ENCODE measurements at places on chromosomes 16 and 17.

GRCh38 chr17:64022611-64023063, 2.2 kb upstream of the ICAM2 start:
- DNase-seq = no peak

DNA sequence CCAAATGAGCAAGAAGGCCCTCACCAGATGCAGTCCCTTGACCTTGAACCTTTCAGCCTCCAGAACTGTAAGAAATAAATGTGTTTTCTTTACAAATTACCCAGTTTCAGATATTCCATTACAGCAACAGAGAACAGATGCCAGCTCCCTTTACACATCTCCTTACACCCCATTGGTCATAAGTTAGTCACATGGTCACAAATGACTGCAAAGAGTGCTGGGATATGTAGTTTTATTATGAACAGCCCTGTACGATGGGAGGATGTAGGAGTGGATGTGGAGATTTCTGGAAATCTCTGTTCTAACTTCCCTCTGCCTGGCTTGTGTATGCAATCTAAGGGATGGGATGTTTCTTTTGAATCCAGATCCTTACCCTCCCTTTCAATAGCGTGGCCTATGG, 13.3 kb upstream of the RPL38 start:
- DNase-seq = no peak

- DNase-seq = no peak
Observed at GRCh38 chr16:11094075-11094856, 149.9 kb downstream of the CLEC16A start.

- DNase-seq = no peak
Observed at GRCh38 chr17:19291646-19292376, 54.6 kb downstream of the EPN2 start.

DNA sequence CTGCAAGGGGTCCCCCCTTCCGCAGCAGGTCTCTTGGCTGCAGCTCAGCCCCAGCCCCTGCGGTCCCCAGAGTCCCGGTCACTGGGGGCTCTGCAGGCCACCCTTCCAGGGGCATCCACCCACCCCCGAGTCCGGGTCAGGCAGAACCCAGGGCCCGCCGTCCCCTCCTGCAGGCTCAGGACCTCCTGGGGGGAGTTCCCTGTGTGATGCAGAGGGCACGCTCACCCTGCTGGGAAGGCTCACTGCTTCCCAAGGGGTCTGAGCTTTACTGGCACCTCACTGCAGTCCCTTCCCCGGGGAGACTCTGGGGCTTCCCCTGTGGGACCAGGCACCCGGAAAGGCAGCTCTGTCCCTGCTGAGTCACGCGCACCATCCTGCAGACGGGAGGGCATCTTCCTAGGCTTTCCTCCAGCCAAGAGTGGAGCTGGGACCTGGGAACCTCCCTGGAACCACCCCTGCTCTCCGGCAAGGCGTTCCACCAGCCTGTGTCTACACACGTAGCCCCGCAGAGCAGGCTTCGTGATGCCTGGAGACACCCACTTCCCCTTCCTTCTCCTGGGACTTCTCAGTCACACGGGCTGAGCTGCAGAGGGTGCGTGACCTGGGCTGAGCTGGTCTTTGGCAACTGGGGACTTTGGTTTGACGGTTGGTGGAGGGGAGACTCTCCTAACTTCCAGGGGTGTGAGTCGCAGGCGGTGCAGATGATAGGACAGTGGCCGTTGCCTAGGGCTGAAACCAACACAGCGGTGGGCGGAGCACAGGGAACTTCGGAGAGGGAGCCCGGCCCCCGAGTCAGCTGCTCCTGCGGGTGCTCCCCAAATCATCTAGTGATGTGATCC, 23.4 kb downstream of the SLC25A10 start:
- no peak for DNase-seq

DNA sequence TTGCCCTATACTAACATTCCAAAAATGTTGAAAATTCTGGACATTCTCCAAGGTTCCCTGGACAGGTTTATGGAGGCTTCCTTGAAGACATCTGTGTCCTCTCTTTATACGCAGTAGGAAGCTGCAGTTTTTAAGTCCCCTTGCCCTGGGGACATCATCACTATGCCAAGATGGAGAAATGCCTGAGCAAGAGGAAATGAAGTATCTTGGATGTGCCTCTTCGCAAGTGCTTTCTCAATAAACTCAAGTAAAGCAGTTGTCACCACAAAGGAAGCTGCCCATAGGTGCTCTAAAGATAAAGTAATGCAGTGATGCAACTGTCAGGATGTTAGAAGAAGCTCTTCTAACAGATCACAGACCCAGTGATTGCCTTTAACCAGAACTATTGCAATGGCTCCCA, 71.0 kb downstream of the CDYL2 start:
- DNase-seq = no peak

- DNase-seq = no peak
Observed at GRCh38 chr17:74041869-74042640, 161.4 kb upstream of the RPL38 start.

GRCh38 chr16:70746040-70746707, 54.8 kb downstream of the VAC14 start:
- no peak for DNase-seq

- peak; percentile 57 for DNase-seq
Observed at GRCh38 chr16:28623172-28623711, 13.4 kb upstream of the SULT1A1 start.

DNA sequence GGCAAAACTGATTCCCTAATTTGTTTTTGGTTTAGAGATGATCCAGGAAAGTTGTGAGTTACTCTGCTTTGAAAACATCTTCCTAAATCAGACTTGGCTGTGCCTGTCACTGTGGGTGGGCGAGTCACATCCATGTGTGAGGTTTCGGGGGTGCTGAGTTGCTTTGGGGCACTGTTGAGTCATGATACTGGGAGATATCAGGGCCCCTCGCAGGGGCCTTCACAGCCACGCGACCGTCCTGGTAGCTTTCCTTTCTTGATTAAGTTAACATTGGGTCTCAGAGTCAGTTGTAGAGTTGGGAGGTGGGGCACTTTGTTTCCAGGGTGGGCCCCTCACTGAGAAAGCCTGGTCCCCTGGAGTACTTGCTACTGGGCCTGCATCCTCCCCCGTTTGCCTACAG, 58.3 kb upstream of the LGALS9 start:
- peak; percentile 30 for DNase-seq

DNA sequence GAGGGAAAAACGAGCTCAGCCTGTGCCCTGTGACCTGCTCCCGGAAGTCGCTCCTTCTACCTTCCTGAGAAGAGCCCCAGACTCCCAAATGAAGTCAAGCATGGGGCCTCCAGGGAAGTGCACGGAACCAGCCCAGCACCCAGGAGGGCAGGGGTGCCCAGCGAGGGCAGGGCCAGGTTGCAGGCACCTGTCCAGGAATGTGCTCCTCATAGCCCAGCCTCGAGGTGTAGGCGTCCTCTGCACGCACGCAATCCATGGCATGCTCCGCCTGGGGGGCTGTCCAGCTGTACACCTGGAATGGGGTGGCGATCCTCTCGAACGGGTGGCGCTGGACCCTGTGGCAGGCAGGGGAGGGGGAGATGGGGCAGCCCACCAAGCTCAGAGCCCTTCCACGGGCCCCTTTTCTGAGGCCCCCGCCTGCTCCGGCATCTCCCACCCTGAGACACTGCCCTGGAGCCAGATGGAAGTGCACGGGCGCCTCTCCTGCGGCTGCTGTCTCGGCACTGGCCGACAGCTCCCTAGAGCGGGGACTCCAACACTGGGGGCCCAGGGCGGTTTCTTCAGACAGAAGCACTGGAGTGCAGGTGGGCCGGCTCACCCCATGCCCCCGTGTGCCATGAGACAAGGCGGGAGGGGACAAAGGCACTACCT, 10.9 kb downstream of the CLUH start:
- DNase-seq = no peak

DNA sequence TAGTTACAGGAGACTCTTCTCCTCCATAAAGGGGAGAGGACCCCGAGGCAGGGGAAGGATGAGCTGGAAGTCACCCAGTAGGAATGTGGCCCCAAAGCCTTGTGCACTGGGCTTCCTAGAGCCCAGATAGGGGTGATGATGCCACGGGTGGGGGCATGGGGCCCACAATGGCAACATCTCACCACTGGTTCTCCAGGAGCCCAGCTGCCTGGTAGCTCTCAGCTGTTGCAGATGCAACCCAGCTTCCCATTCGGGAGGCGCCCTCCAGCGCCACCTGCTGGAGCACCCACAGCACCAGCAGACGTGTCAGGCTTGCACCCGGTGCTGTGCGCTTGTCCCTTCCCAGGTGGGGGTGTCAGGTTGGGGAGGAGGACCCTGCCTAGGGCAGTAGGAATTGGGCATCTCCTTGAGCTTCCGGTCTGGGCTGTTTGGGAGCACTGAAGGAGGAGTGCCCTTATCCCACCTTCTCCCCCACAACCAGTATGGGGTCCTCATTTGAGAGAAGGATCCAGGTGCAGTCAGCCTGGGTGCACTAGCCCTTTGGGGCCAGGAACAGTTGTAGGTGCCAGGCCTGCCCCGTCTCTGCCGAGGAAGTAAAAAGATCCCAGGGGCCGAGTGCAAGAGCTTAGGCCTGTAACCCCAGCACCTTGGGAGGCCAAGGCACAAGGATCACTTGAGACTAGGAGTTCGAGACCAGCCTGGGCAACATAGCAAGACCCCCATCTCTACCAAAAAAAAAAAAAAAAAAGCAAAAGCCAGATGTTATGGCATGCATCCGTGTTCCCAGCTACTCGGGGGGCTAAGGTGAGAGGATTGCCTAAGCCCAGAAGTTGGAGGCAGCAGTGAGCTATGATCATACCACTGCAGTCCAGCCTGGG, 14.4 kb downstream of the CDIPT start:
- DNase-seq = peak; percentile 80

DNA sequence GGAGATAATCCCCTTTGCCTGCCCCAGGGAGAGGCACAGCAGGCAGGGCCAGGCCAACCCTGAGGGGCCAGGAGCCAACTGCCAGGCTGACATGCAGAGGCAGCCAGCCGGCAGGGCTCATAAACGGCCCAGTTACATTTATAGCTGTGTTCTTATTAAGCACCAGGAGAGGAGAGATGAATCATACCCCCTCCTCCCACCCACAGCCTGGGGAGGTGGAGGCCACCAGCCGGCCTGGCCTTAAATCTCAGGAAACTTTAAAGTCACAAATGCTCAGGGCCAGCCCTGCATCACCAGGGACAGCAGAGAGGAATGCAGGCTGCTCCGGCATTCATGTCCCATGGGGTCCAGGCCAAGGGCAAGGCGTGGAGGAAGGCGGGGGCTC, 177.2 kb downstream of the TMEM132E start:
- no peak for DNase-seq

- no peak for DNase-seq
Observed at GRCh38 chr17:79210638-79211037, 136.0 kb downstream of the ENGASE start.

DNA sequence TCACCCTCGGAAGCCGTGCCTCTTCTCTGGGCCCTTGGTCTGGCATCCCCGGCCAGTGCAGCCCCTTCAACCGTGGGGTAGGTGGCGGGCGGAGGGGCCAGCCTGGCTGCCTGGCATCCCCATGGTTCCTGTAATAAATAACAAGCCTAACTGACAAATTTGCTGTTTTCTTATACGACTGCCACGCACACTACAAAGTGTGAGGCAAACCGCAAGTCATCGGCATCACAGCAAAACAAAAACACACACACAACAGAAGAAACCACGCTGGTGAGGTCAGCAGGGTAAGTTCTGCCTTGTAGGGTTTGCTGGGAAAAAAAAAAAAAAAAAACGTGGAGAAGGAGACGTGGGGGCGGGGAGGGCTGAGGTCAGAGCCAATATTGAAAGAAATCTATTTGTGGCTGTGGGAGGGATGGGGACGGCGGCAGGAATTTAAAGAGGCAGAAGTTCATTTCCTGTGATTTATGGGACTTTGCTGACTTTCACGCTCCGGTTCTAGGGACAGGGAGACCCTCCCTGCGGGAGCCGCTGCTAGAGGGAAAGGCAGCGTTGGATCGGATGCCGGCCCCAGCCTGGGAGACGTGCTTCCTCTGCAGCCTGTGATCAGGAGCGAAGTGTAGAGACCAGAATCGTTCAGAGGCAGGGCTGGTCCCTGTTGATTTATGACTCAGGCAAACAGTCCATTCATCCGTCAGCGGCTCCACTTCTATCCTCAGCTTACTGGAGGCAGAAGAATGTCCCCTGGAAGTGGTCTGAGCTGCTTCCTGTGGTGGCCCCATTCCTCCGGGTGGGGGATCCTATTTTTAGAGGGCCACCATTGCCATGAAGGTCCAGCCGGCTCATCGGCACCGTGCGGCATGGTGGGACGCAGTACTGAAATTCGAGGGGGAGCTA, 162.8 kb downstream of the FOXL1 start:
- DNase-seq = no peak

- DNase-seq = no peak
Observed at GRCh38 chr17:68587026-68587425, 14.1 kb downstream of the FAM20A start.

- DNase-seq = no peak
Observed at GRCh38 chr17:55660178-55660886, 62.3 kb downstream of the TMEM100 start.

DNA sequence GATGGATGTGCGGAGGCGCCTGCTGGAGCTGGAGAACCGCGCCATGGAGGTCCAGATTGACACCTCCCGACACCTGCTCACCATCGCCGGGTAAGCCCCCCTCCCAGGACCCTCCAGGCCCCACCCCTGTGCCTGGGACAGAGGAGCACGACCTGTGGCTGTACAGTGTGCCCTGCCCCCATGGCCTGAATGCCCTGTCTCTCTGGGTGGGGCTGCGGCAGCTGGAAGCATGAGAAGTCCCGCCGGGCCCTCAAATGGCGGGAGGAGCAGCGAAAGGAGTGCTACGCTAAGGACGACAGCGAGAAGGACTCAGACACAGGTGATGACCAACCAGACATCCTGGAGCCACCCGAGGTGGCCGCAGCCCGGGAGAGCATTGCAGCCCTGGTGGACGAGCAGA, 11.2 kb downstream of the BTBD17 start:
- DNase-seq = no peak

GRCh38 chr16:88295671-88296436, 86.9 kb upstream of the ZNF469 start:
- DNase-seq = no peak

GRCh38 chr17:55649957-55650597, 72.6 kb downstream of the TMEM100 start:
- DNase-seq = no peak

DNA sequence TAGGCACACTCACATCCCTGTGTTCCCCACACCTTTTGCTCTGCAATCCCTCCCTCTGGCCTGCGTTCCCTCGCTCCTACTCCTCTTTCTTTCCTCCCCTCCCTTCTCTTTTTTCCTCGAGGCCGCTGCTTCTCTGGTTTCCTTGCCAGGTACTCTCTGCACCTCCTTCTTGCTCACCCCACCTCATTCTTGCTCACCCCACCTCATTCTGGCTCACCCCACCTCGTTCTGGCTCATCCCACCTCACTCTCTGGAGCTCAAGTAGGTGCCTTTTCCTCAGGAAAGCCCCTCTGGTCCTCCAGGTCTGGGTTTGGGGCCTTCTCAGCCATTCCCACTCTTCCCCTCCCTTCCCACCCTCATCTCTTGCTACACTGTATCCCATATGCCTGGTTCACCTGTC, 103.5 kb downstream of the PLCG2 start:
- no peak for DNase-seq
